ENCODE measurements at places on chromosomes 7 and 10. TPM values are rescaled to one million over a fixed set of nuclear protein-coding genes. Genes with fewer than 3 reads are reported as not detected.

PRKG1 gene
- 14.8 TPM for total RNA-seq

EBLN1 gene
- total RNA-seq: not detected

APBB1IP gene
- total RNA-seq: not detected

DNA sequence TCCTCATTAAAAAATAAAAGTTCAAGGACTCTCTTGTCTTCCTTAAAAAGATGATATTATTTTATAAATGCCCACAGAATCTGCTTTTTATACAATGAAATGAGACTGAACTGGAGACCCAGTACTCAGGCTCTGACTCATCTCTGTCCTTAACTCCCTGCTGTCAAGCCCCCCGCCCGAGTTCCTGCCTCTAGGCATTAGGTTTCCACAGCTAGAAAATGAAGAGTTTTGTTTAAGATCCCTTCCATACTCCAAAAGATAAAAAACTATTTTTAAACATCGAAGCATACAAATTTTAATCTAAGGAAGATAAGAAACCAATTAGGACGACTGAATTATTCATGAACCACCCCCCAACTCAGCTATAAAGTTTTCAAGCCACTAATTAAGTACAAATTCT, 97.7 kb upstream of the FEZF1 start:
- no peak for DNase-seq

- DNase-seq: no peak
These were observed 170.3 kb downstream of the PAXIP1 start for GRCh38 chr7:154832557-154833138.

- no peak for DNase-seq
These were observed 149.3 kb downstream of the POU6F2 start for GRCh38 chr7:39127058-39127457.

DNA sequence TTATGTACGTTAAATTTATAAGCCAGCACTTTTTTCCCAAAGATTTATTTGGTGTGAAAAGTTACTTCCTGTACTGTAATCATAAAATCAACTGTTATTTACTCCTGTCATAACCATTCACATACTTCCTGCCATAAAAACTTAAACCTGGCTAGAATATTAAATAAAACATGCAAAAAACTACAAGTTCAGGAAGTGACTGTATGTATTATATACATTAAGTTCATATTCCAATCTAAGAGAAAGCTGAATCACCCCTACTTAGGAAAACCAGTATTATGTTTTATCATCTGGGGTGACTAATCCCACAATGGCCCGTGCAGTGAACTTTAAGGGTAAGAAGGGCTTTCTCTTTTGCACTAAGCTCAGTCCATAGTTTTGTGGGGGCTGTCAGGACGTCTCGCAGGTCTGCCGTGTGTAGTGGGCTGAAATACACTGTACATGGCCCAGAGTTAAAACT, 183.7 kb upstream of the KLF14 start:
- DNase-seq: no peak

- DNase-seq: peak; percentile 32
These were observed 258.3 kb downstream of the SNX13 start for GRCh38 chr7:17681965-17682364.

DNA sequence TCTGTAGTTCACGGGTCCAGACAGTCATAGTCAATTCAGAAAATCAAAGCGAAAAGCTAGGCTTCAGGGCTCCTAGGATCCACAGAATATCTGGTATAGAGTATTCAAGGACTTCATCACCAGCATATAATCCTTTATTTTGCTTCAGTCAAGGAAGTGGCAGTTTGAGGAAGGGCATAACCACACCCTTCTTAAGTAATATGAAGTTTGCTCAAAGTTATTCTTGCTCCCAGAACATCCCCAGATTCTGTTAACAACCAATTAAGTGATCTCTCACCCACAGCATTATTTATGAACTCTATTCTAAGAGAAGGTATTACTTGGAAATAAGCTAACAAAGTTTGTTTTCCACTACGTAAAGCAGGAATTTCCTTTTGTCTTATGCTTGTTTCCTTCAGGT, 13.2 kb downstream of the CWF19L1 start:
- DNase-seq: no peak
